ENCODE measurements at places on chromosomes 4 and X.

GRCh38 chr4:172716291-172716690, 452.3 kb upstream of the GALNT7 start:
- ATAC-seq: no peak

DNA sequence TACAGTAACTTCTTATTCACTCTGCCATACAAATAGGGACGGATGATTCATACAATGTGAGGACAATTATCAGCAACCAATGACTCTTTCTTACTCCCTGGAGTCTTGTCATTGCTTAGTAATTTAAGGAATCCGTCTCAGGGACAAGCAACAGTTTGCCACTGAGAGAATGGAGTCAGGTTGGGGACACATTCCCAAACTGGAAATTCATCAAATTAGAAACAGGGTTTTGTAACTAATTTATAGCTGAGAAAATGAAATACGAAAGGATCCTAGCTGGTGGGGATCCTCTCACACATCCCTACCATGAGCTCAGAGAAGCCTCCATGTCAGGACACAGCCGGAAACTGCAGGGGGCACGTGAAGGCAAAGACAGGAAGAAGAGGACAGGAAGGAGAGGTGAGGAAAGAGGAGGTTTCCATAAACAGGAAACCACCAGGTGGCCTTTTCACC, 50.4 kb upstream of the KDR start:
- ATAC-seq: no peak

GRCh38 chr4:125750399-125750798, 435.6 kb downstream of the FAT4 start:
- ATAC-seq: no peak

DNA sequence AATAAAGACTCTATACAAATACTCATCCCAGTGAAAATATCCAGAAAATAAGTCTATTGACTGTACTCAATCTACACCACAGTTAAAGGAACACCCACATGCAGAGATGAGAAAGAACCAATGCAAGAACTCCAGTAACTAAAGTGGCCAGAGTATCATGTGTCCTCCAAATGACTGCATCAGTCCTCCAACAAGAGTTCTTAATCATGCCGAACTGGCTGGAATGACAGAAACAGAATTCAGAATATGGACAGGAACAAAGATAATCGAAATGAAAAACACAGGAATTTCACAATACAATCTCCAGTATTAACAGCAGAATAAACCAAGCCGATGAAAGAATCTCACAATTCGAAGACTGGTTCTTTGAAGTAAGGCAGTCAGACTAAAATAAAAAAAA, 210.3 kb downstream of the TBCK start:
- no peak for ATAC-seq

Data from motor neuron (in vitro differentiated cells).